IMR-90 (cell line): ENCODE measurements at places on chromosomes 12 and 14. TPM values are rescaled to one million over a fixed set of nuclear protein-coding genes. Genes with fewer than 3 reads are reported as not detected.
A peak's percentile ranks its signal among the peaks of the same experiment; 100 is the strongest.

OR6C68 gene
- total RNA-seq: not detected in 2 replicates

GRCh38 chr12:55720894-55721444 is 776 bp downstream of the RDH5 start:
- no peak overlapping the region for H3K4me3 ChIP-seq
- DNase-seq: peak; percentile 91
- peaks cover 32% of the 10 kb centered on the region for H3K4me1 ChIP-seq
- H3K27ac ChIP-seq: peak overlapping the region; percentile 24
- no peaks in the 10 kb centered on the region for H3K27me3 ChIP-seq
- H3K36me3 ChIP-seq: peaks cover 32% of the 10 kb centered on the region

GRCh38 chr12:92539110-92539749 is 163.6 kb upstream of the PLEKHG7 start:
- H3K4me3 ChIP-seq: no peak overlapping the region
- no peak overlapping the region for H3K27ac ChIP-seq
- peaks cover 11% of the 10 kb centered on the region for H3K4me1 ChIP-seq
- peak; percentile 80 for DNase-seq
- no peaks in the 10 kb centered on the region for H3K27me3 ChIP-seq

DNA sequence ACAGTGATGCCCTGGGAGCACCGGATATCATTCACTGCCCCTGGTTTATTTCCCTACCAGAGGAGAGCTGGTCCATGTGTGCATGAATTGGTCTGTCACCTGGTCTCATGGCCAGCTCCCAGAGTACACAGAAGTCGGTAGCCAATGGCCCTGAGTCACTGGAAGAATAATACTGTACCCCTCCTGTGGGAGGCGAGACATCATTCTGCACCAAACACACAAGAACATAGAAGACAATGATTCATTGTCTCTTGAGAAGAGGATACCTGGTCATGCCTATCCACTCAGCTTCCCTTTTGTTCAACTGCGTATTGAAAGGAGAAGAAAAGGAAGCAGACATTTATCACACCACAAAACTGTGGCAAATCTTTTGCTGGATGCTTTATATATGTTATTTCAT is 216.2 kb downstream of the DPF3 start:
- H3K27me3 ChIP-seq: no peaks in the 10 kb centered on the region
- peaks cover 13% of the 10 kb centered on the region for H3K36me3 ChIP-seq

DNA sequence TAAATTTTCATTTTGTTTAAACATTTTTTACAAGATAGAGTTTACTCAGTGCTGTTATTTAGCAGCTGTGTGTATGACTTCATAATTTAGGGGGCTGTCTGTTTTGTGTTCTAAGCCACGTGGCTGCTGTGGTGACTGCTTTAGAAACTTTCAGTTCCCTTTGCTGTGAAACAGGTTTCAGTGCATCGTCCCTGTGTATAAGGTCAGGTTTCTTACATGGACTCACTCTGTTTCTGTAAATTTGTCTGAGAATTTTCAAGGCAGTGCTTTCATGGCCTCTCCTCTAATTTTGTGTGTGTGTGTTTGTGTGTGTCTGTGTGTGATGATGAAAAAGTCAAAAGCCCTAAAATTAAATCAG is 32.4 kb downstream of the BICD1 start:
- no peaks in the 10 kb centered on the region for H3K27me3 ChIP-seq
- no peak overlapping the region for H3K27ac ChIP-seq
- H3K4me3 ChIP-seq: no peak overlapping the region
- H3K36me3 ChIP-seq: peaks cover 3% of the 10 kb centered on the region; the same call in 1 of the 2 replicates

- H3K27ac ChIP-seq: no peak overlapping the region
- no peak for DNase-seq
- no peak overlapping the region for H3K4me3 ChIP-seq
- H3K27me3 ChIP-seq: no peaks in the 10 kb centered on the region
- H3K4me1 ChIP-seq: no peaks in the 10 kb centered on the region
These were observed 211.0 kb downstream of the TMEM117 start for GRCh38 chr12:44046732-44047417.

DNA sequence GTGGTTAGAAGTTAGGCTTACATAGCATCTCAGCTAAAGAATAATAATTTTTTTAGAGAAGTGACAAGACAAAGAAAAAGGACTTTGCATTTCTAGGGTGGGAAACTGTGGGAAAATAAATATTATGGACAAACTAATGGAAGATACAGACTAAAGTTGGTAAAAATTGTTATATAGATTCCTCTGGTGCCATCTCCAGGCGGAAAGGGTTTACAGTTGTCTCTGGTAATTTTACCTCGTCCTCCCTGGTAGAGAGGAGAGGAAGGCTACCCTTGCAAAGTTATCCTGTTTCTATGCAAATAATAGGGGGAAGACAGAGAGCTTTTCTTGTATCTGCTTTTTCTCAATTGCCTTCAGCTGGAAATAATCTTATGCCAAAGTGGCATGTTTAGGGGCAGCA is 5.2 kb downstream of the OR11G2 start:
- DNase-seq: no peak
- H3K4me1 ChIP-seq: no peaks in the 10 kb centered on the region
- no peak overlapping the region for H3K27ac ChIP-seq
- H3K4me3 ChIP-seq: no peak overlapping the region
- no peaks in the 10 kb centered on the region for H3K36me3 ChIP-seq
